ENCODE measurements at places on chromosomes 16 and 17. TPM values are rescaled to one million over a fixed set of nuclear protein-coding genes. Genes with fewer than 3 reads are reported as not detected.

DNA sequence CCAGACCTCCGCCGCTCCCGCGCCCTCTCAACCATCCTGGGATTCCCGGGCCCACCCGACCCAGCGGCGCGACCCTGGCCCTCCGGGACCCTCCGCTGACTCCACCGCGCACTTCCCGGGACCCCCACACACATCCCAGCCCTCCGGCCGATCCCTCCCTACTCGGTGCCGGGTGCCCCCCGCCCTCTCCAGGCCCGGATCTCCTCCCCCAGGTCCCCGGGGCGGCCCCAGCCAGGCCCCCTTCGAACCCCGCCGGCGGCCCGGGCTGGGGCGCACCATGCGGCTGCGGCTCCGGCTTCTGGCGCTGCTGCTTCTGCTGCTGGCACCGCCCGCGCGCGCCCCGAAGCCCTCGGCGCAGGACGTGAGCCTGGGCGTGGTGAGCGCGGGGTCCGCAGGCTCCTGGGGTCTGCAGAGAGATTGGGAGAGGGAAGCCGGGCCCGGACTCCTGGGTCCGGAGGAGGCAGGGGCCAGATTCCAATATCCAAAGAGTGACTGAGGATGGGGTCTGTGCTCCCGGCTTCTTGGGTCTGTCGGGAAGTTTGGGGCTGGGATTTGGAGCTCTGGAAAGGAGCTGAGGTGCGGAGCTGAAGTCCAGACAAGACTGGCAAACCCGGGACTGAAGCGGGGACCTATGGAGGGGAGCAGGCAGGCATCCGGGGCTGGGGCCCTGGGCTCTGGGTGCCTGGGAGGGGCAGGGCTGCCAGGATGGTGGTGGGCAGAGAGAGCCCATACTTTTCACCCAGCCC is 453 bp downstream of the MMP25 start:
- no peak for DNase-seq

DNA sequence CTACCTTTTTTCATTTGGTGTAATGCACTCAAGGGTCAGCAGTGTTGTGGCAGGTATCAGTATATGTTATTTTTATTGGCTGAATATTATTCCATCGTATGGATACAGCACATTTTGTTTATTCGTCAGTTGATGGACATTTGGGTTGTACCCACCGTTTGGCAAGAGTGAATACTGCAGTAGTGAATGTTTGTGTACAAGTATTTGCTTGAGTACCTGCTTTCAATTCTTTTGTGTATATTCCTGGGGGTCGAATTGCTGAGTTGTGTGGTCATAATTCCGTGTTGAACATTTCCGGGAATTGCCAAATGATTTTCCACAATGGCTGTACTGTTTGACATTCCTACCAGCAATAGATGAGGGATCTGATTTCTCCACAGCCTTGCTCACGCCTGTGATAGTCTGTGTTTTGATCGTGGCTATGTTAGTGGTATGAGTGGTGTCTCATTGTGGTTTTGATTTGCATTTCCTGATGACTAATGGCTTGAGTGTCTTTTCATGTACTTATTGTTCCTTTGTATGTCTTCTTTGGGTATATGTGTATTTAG is 108.4 kb downstream of the OR1D5 start:
- peak; percentile 65 for DNase-seq

DNA sequence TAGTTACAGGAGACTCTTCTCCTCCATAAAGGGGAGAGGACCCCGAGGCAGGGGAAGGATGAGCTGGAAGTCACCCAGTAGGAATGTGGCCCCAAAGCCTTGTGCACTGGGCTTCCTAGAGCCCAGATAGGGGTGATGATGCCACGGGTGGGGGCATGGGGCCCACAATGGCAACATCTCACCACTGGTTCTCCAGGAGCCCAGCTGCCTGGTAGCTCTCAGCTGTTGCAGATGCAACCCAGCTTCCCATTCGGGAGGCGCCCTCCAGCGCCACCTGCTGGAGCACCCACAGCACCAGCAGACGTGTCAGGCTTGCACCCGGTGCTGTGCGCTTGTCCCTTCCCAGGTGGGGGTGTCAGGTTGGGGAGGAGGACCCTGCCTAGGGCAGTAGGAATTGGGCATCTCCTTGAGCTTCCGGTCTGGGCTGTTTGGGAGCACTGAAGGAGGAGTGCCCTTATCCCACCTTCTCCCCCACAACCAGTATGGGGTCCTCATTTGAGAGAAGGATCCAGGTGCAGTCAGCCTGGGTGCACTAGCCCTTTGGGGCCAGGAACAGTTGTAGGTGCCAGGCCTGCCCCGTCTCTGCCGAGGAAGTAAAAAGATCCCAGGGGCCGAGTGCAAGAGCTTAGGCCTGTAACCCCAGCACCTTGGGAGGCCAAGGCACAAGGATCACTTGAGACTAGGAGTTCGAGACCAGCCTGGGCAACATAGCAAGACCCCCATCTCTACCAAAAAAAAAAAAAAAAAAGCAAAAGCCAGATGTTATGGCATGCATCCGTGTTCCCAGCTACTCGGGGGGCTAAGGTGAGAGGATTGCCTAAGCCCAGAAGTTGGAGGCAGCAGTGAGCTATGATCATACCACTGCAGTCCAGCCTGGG is 14.4 kb downstream of the CDIPT start:
- peak; percentile 83 for DNase-seq

DNA sequence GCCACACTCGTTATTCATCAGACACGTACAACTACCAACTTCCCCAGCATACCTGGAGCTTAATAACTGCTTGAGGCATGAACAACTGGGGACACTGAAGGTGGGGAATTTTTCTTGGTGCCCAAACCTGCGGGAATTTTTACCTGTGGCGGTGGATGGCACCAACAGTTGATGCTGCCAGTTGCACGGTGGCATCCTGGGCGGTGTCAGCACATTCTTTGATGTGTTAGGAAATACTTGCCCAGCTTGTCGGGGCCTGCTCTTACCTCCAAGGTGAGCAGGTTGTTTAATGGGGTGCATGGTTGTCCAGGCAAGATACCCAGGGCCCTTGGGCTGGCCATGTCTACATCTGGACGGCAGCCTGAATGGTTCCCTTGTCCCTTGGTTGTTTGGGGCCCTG is 79.6 kb downstream of the CRISPLD2 start:
- DNase-seq = no peak

GRCh38 chr16:67999985-68000384 is 701 bp upstream of the DPEP2 start:
- DNase-seq = peak; percentile 76

DNA sequence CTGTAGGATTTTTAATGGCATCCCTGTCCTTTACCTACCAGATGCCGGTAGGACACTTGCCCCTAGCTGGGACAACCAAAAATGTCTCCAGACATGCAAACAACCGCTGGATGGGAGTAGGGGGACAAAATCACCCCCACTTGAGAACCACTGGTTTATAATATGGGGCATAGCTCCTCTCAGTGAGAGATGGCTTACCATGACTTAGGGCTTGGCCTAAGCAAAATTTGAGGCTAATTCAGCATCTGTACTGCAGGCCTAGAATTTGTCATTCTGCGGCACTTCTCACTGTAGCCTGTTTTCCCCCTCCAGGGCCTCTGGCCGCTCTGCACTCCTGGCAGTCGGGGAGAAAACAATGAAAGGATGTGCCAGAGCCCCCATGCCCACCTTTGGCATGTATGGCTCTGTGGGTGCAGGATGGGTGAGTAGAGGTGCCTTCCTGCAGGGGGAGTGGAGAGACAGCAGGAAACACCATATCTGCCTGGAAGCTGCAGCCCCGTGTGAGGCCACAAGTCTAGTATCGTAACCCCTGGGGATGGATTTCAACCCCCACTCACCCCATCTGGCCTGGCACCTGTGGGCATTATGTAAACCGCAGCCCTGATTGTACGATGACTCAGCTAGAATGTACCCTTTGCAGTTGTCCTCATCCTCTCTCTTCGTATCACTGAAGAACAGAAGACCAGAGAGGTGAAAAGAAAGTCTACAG is 268.1 kb downstream of the SOX9 start:
- peak; percentile 20 for DNase-seq

- DNase-seq = no peak
Measured at GRCh38 chr17:77160091-77160874, 19.5 kb downstream of the SEC14L1 start.

DNA sequence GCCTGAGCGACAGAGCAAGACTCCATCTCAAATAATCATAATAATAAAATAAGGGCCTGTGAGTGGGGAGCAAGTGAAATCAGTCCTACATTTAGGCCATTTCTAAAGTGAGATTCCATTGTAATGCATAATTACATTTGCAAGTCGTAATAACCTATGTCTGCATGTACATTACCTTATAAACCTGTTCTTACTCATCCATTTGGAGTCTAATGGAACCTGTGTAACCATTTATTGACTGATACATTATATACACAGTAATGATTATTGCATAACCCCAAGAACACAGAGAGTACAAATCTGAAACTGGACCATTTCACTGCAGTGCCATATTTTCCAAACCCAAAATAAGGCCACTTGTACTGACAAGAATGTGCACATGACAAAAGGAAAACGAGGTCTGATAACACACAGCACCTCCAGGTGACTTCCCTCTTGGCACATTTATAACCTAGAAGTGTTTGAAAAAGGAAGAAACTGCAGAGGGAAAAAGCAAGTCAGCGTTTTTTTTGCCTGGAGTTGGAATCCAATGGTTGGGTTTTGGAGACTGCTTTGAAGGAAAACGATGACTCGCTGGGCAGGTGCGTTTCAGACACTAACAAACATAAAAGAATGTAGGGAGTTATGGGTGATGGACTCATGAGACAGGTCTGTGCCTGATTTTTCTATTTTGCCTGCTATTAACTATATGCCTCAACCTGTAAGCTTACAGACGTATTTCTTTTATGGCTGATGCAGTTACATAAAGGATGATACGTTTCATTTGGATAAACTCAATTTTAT is 63.6 kb upstream of the KIFC3 start:
- no peak for DNase-seq

DNA sequence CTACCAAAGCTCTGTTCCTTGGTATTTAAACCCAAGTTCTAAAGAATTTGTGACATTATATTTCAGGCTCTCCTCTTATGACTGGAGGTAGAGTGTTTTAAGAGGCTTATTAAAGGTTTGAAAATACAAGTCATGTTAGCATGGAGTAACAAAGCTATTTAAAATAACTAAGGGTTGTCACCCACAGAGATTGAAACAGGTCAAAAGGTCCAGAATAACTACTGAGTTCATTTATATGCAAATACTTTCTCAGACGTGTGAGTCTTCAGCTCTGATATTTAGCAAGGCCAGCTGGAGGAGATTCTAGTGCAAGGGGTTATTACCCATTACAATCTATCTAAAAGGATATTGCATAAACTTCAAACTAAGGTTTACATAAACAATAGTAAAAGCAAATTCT is 1538.8 kb upstream of the CDH8 start:
- no peak for DNase-seq

DNA sequence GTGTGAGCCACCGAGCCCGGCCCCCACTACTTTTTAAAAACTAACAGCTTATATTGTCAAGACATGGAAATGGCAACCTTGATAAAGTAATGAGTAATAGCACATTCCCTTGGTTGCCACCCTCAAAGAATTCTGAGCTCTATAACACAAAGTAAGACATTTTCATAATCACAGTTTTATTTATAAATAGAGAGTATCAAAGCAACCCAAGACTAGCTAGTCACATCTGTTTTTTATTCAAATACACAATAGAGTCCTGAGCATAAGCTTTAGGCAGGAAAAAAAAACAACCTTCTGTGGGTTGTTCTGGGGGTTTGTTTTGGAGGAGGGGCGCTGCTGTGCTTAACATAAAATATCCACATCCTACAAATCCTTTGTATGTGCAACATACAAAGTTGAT is 68.7 kb downstream of the CEP95 start:
- DNase-seq = no peak

GRCh38 chr16:3755249-3755648 is 37.9 kb upstream of the TRAP1 start:
- DNase-seq = no peak

GRCh38 chr16:51025588-51026290 is 125.3 kb downstream of the SALL1 start:
- DNase-seq = no peak

GRCh38 chr17:79991924-79992648 is 43.6 kb downstream of the TBC1D16 start:
- DNase-seq = no peak

GRCh38 chr17:12421646-12422306 is 243.9 kb upstream of the MYOCD start:
- DNase-seq = no peak

DNA sequence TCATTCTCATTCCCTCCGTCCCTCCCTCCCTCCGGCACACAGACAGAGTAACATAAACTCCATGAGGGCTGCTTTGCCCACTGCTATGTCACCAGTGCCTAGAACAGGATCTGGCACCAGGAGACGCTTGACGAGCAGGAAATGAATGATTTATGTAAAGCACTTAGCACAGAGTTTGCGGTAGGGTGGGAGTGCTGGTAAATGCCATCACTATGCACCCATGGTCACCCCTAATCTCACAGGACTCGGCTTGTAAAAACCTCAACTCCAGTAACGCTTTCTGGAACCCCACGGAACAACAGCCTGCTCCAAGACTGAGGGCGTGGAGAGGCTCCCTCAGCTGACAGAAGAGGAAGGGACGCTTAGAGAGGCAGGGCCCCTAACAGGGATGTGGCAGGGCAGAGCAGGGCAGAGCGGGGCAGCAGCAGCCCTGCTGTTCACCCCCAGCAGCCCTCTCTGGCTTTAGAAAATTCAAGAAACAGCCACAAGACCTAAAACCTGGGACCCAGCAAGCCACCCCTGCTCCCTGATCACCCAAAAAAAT is 156.9 kb downstream of the C16orf78 start:
- DNase-seq = peak; percentile 27

GRCh38 chr16:57112403-57113041 is 20.1 kb downstream of the CPNE2 start:
- no peak for DNase-seq

GRCh38 chr16:68380676-68381362 is 67.5 kb downstream of the SMPD3 start:
- no peak for DNase-seq

DNA sequence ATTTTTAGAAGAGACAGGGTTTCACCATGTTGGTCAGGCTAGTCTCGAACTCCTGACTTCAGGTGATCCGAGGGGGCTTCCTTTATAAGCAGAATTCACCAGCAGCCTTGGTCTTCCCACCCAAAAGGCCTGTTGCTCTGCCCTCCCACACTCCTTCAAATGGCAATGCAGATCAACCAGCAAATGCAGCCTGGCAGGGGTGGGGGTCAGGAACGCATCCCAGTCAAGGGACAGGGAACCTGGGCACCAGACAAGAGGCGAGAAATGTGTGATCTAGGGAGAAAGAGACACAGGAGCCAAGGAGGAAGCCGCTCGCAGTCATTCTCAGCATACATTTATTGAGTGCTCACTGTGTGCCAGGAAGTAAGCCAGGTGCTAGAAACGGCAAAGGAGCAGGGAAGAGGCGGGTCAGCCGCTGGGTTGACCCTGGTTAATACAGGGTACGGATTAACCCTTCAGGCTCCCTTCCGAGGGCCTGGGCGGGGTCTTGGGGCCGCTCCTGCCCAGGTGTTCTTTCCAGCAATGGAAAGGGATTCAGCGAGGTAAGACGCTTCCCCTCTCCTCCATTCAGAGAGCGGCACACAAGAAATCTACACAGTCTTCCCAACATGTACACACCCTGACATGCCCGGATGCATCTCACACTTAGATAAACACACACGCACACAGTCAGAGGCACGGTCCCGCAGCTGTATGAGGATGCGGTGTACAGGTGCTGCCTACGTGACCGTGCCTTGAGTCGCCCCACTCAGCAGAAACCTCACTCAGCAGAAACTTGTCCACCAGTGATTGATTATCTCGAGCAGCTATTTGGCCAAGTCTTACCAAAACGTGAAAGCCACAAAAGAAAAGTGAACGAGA is 6.6 kb upstream of the PITPNA start:
- no peak for DNase-seq

Gene EPX
- total RNA-seq = not detected

Gene MYH13
- total RNA-seq = not detected

Gene TNP2
- total RNA-seq = not detected

Gene CETP
- total RNA-seq = 0.41 TPM

Gene TMEM92
- not detected for total RNA-seq

Gene NOG
- total RNA-seq = not detected

Gene TP53TG3
- total RNA-seq = not detected

Gene HBA2
- not detected for total RNA-seq
